AG04450 (cell line): ENCODE measurements at places on chromosomes 3 and 15. TPM values are rescaled to one million over a fixed set of nuclear protein-coding genes. Genes with fewer than 3 reads are reported as not detected.

The CD80 gene
- polyA plus RNA-seq = not detected in 2 replicates

- DNase-seq = no peak
Measured at GRCh38 chr15:94744080-94744793, 512.9 kb downstream of the MCTP2 start.

- DNase-seq = no peak
Measured at GRCh38 chr3:4507024-4507596, 14.0 kb downstream of the ITPR1 start.

DNA sequence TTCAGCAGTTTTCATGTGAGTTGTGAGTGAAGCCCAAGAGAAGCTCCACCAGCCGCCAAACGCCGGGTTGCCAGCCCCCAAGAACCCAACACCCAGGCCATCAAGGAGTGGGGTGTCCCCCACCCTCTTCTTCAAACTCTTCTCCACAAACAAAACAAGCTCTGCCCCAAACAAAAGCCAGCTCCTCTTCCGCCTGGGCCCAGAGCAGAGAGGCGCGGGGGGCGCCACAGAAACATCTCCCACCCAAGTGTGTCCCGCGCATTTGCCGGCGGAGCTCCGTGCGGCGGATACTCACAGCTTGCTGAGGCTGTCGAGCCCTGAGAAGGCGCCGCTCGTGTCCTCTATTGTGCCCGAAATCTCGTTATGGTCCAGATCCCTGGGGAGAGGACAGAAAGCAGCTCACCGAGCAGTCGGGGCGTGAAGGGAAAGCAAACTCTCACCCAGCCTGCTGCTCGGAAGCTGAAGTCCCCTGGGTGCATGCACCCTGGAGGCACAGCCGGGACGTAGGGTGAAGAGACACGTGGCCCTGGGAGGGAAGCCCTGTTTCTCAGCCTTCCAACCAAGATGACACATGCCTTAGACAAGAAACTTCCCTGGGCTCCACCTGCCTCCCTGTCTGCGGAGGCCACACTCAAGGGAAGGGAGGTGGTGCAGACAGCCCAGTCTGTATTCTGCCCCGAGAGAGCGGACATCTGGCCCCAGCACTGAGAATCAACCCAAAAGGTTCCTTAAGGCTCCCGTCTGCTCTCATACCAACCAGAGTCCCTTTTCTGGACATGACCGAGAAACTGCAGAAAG is 95.7 kb downstream of the LRIG1 start:
- no peak for DNase-seq
